ENCODE measurements at places on chromosomes 2 and 18.

- DNase-seq, result no peak
These were observed at the start of gene FOXI3 for GRCh38 chr2:88452565-88452905. TSS of gene FOXI3 (minus strand) at chr2:88452693. CDS start at chr2:88452535, 158 bp downstream.

DNA sequence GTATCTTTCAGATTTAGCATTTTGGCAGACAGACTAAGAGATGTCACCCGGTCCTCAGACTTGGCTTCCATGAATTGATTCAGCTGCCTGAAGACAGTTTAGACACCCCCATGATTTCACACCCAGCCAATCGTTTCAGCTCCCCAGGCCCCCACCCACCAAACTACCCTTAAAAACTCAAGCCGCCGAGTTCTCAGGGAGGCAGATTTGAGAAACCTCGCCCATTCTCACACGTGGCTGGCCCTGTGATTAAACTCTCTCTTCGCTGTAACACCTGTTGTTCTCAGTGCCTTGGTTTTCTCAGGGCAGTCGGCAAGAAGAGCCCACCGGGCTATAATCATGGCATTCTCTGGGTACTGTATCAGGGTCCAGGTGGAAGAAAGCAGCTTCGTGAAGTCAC lies 35.2 kb downstream of the UXS1 start:
- DNase-seq, result peak; percentile 51

- DNase-seq, result no peak
These were observed 27.9 kb downstream of the MARCHF4 start for GRCh38 chr2:216344206-216344949.

GRCh38 chr2:232960862-232961261 lies 52.2 kb downstream of the NGEF start:
- DNase-seq, result no peak

All from CD4-positive, alpha-beta T cell treated with Interleukin-6 for 4 hours (primary cell).